ENCODE measurements at places on chromosomes 13 and 19. TPM values are rescaled to one million over a fixed set of nuclear protein-coding genes. Genes with fewer than 3 reads are reported as not detected.

ADAMTS10 gene
- total RNA-seq: 14.2 TPM

ZBTB45 gene
- 6.9 TPM for total RNA-seq

GPR12 gene
- not detected for total RNA-seq

MCF2L gene
- total RNA-seq: 11.9 TPM

KPTN gene
- total RNA-seq: 6.4 TPM

MRPL4 gene
- 20.1 TPM for total RNA-seq
